CD4-positive, alpha-beta T cell treated with Interleukin-1 beta for 1 hour (primary cell): ENCODE measurements at places on chromosomes 1 and 21.

DNA sequence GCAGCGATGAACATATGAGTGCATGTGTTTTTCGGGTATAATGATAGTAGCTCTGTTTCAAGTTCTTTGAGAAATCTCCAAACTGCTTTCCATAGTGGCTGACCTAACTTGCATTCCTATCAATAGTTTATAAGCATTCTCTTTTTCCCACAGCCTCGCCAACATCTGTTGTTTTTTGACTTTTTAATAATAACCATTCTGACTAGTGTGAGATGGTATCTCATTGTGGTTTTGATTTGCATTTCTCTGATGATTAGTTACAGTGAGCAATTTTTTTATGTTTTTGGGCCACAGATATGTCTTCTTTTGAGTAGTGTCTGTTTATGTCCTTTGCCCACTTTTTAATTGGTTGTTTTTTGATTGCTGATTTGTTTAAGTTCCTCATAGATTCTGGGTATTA, 10.6 kb upstream of the RUNX1 start:
- DNase-seq, result no peak

- no peak for DNase-seq
Observed at GRCh38 chr21:16519036-16519435, 789.3 kb downstream of the USP25 start.

DNA sequence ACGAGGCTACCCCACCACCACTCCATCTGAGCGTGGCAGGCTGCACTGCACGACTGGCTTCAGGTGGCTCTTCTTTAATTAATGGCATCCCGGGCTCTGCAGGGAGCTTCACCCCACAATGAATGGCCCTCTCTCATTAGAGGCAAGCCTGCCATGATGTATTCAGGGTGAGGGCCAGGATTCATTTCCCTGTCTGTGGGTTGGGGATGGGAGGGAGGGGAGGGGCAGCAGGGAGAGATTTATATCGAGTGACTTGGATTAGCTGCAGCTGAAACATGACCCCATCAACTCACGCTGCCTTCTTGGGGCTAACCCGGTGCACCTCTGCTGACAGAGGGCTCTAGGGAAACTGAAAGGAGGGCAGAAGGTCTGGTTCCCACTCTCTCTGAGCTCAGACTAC, 54.2 kb downstream of the ERI3 start:
- DNase-seq, result no peak

- no peak for DNase-seq
Observed at GRCh38 chr1:24535778-24536177, 20.1 kb upstream of the NCMAP start.

DNA sequence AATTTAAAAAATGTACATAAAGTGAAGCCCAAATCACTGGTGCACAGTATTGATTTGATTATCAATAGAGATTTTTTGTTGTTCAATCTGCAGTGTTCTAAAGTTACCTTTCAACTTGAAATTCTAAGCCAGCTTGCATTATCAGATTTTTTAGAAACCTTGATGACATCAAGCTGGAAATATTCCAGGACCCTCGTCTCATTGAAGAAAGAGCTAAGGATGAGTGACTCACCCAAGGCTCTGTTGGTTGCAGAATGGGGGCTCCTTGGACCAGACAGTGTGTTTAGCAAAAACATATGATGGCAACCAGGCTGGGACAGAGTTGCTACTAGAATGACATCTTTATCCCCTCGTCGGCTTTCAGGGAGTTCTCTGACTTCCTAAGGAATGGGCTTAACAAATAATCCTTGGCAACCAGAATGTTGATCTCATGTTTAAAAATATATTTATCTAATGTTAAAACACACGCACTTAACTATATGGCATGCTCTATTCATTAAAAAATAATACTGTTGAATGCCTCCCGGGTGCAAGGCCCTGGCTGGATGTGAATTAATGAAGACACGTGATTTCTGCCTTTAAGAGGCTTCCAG, 79.7 kb downstream of the RUNX3 start:
- no peak for DNase-seq

GRCh38 chr1:56575865-56576264, 3.5 kb downstream of the PLPP3 start:
- no peak for DNase-seq

- no peak for DNase-seq
Observed at GRCh38 chr1:51313961-51314777, 16.2 kb downstream of the TTC39A start.
